ENCODE measurements at places on chromosomes 7 and 10.

GRCh38 chr7:69749372-69749979, 151.2 kb downstream of the AUTS2 start:
- H3K4me3 ChIP-seq: no peak overlapping the region
- DNase-seq: no peak
- no peaks in the 10 kb centered on the region for H3K27me3 ChIP-seq
- peaks cover 10% of the 10 kb centered on the region for H3K4me1 ChIP-seq
- H3K27ac ChIP-seq: no peak overlapping the region
- H3K36me3 ChIP-seq: no peaks in the 10 kb centered on the region

- H3K4me1 ChIP-seq: peaks cover 8% of the 10 kb centered on the region
- H3K27ac ChIP-seq: no peak overlapping the region
- H3K4me3 ChIP-seq: no peak overlapping the region
- H3K36me3 ChIP-seq: no peaks in the 10 kb centered on the region
- H3K27me3 ChIP-seq: no peaks in the 10 kb centered on the region
- no peak for DNase-seq
Observed at GRCh38 chr10:114698271-114699061, 40.4 kb upstream of the ABLIM1 start.

DNA sequence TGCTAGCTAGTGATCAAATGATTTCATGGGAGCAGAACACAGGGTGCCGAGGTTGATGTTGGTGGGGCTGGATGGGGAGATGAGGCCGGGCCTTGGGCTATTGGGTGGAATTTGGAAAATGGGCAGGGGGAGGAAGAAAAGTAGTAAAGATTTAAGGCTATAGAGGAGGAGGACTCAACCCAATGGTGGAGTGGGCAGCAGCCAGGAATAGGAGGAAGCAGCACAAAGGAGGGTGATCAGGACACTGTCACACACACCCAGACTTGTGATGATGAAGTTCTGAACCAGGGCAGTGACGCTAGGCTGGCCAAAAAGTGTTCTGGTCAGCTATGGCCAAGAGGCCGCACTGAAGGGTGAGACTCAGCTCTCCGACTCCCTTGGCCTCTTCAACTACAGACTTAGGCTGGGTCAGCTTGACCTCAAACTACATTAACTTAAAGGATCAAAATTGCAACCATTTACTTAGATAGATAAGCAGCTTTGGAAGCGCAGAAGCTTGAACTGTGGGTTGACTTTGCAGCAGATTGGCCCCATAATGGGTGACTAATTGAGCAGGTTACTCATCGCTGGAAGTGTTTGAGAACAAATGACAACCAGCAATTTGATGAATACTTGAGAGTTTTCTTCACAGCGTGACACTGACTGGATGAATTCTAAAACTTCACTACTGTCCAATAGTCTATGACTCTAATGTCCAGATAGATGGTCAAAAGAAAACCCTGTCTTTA, 29.4 kb upstream of the GPR26 start:
- H3K4me3 ChIP-seq: no peak overlapping the region
- H3K36me3 ChIP-seq: no peaks in the 10 kb centered on the region
- no peak overlapping the region for H3K27ac ChIP-seq
- DNase-seq: no peak
- H3K27me3 ChIP-seq: no peaks in the 10 kb centered on the region
- no peaks in the 10 kb centered on the region for H3K4me1 ChIP-seq

DNA sequence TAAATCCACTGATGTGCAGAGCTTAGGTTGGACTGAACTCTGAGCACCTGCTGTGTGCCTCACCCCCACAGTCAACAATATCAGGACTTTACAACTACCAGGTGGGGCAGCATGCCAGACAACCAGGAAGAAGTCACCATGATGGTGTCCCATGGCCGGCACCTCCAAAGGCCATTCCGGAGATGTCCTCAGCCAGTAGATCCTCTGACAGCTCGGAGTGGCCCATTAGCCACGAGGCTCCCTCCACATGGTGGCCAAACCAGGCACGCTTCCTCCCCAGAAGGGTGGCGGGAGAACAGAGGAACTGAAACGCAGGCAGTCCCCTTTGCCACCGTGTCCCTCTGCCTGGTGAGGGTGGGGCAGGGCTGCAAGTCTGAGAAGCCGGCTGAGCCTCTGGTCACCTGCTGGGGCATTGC, 390.0 kb downstream of the TNS3 start:
- no peak overlapping the region for H3K4me3 ChIP-seq
- H3K27me3 ChIP-seq: peaks cover 17% of the 10 kb centered on the region
- no peaks in the 10 kb centered on the region for H3K36me3 ChIP-seq
- DNase-seq: no peak
- no peak overlapping the region for H3K27ac ChIP-seq

GRCh38 chr7:117399820-117400422, 27.4 kb downstream of the ASZ1 start:
- no peak for DNase-seq
- H3K27ac ChIP-seq: no peak overlapping the region
- no peaks in the 10 kb centered on the region for H3K36me3 ChIP-seq
- no peaks in the 10 kb centered on the region for H3K27me3 ChIP-seq
- no peak overlapping the region for H3K4me3 ChIP-seq
- no peaks in the 10 kb centered on the region for H3K4me1 ChIP-seq

All from keratinocyte (primary cell).